Progenitor cell of endocrine pancreas (in vitro differentiated cells): ENCODE measurements at places on chromosomes 3 and 15. TPM values are rescaled to one million over a fixed set of nuclear protein-coding genes. Genes with fewer than 3 reads are reported as not detected.
A peak's percentile ranks its signal among the peaks of the same experiment; 100 is the strongest.

The ZCWPW2 gene
- 0.81 TPM in 1 of 2 replicates, not detected in the other for total RNA-seq

The SKOR1 gene
- total RNA-seq = 0.60 and 0.75 TPM in 2 replicates

GRCh38 chr15:37783290-37783689 is 151.2 kb upstream of the TMCO5A start:
- peaks cover 4% of the 10 kb centered on the region for H3K27me3 ChIP-seq
- H3K4me3 ChIP-seq = no peak overlapping the region
- H3K27ac ChIP-seq = no peak overlapping the region
- H3K36me3 ChIP-seq = no peaks in the 10 kb centered on the region

DNA sequence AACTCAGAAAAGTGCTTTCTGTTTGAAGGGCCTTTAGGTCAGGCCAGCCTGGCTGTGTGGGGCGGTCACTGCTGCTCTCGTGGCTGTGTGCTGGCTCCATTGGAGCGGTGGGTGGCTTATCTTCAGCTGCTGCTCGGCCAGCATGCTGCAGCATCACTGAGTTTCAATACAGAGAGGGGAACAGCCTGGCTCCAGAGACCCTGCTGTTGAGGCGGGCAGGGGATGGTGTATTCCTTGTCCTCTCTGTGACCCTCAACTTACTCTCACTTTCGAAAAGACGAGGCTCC is 248.5 kb upstream of the ONECUT1 start:
- peaks cover 35% of the 10 kb centered on the region for H3K4me1 ChIP-seq
- no peak for DNase-seq
- no peak overlapping the region for H3K27ac ChIP-seq
- no peak overlapping the region for H3K4me3 ChIP-seq
- peaks cover 2% of the 10 kb centered on the region for H3K36me3 ChIP-seq

The GRIP2 gene
- total RNA-seq = 11.2 and 11.6 TPM in 2 replicates

GRCh38 chr15:41695750-41696436 is 35.7 kb downstream of the MGA start:
- H3K4me1 ChIP-seq = peaks cover 6% of the 10 kb centered on the region
- no peak overlapping the region for H3K27ac ChIP-seq
- H3K36me3 ChIP-seq = peaks cover 12% of the 10 kb centered on the region
- DNase-seq = no peak

DNA sequence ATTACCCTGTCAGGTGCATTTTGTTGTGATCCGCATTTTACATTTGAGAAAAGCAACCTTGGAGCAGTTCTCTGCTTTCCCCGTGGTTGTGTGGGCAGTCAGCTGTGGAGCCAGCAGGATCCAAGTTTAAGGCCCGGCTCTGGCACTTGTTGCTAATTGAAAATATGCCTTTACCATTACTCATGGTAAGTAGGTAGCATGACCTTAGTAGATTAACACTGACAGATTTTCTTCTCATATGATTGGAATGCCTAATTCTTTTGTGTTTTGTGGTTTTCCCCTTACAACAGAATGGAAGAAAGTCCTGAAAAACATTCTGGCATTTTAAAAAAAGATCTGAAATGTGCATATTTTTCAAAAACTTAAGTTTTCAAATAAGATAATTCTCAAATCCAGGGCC is 246.5 kb upstream of the LRRN1 start:
- no peak overlapping the region for H3K4me3 ChIP-seq
- no peaks in the 10 kb centered on the region for H3K4me1 ChIP-seq
- H3K36me3 ChIP-seq = no peaks in the 10 kb centered on the region
- no peaks in the 10 kb centered on the region for H3K27me3 ChIP-seq
- H3K27ac ChIP-seq = no peak overlapping the region
- no peak for DNase-seq

The UBP1 gene
- total RNA-seq = 78.1 and 86.7 TPM in 2 replicates

DNA sequence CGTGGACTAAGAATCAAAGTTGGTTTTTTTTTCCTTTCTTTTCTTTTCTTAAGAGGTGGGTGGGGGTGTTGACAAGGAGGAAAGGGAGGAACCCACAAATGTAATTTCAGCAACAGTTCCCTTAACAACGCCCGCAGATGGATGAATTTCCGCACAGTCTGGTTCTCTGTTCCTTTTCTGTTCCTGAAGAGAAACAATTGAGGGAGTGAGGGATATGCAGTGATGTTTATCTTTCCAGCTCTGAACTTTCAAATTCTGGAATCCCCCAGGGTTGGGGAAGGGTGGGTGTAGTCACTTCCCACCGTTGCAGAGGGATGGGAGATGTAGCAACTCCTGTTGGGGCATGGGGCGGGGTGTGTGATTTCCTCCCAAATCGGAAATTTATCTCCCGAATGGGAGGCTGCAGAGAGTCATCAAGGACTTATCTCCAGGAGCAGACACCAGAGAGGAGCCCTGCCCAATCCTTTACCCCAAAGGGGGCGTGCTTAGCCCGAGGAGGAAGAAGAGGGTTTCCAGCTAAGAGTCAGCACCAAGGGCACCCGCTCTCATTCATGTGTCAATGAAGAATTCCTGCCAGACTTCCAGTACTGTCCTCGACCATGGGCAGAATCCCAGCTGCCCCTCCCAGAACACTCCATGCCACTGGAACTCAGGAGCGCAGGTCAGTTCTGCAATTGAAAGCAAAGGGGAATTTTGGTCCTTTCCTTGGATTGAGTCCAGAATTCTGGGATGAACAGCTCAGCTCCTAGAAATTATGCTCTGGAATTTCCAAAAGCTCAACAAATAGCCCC is 35.0 kb upstream of the CFAP161 start:
- H3K4me3 ChIP-seq = no peak overlapping the region
- DNase-seq = no peak
- H3K27me3 ChIP-seq = peaks cover 39% of the 10 kb centered on the region
- H3K36me3 ChIP-seq = no peaks in the 10 kb centered on the region

GRCh38 chr15:27670486-27671209 is 428.5 kb downstream of the OCA2 start:
- H3K4me3 ChIP-seq = no peak overlapping the region
- H3K27ac ChIP-seq = peak overlapping the region; percentile 71
- no peak for DNase-seq
- peaks cover 3% of the 10 kb centered on the region for H3K27me3 ChIP-seq

DNA sequence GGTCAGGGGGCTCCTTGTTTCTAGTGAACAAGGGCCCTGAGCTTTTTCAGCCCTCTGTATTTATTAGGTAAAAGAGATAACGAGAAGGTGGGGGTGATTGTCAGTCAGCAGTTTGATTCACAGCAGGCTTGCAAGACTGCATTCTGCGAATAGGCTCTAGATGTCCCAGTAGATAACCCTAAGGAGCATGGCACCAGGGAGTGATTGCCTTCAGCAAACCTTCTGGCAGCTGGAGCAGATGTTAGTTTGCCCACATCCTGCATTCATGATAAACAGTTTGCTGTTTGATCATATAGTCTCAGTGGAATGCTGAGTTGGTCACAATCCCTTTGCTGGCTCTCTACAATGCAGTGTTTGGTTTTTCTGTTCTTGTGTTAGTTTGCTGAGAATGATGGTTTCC is 161.3 kb upstream of the GADL1 start:
- peaks cover 2% of the 10 kb centered on the region for H3K36me3 ChIP-seq
- no peak for DNase-seq
- no peak overlapping the region for H3K4me3 ChIP-seq
- H3K27me3 ChIP-seq = no peaks in the 10 kb centered on the region

DNA sequence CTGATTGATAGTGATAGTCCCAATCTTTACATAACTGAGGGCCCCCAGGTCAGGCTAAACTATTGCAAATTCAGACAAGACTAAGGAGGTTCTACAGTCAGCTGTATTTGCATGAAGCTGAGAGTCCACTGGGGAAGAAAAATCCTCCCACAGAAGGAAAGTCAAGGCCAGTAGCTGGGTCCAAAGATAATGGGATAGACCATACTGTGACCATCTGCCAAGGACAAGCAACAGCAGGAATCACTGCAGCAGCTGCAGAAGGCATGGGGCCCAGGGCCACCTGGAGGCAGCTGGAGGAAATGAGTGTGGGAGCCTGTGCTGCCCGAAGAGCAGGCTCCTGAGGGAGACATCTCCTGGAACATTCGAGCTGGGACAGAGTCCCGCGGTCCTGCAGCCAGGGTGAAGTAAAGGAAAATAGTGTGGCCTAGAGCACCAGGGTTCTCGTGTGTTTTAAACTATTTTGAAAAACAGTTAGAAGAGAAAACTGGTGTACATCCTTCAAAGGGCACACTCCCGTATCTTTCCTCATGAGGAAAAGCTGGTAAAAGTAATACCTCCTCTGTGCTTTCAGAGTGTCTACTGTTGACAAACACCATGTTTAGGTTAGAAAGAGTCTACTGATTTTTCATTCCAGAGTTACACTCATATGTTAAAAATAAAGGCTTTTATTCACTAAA is 13.2 kb upstream of the TMEM212 start:
- DNase-seq = peak; percentile 36
- peaks cover 34% of the 10 kb centered on the region for H3K4me1 ChIP-seq
- H3K27me3 ChIP-seq = no peaks in the 10 kb centered on the region
- no peak overlapping the region for H3K4me3 ChIP-seq

GRCh38 chr3:66723231-66723630 is 222.4 kb upstream of the LRIG1 start:
- no peak overlapping the region for H3K4me3 ChIP-seq
- peaks cover 3% of the 10 kb centered on the region for H3K27me3 ChIP-seq
- no peaks in the 10 kb centered on the region for H3K36me3 ChIP-seq
- H3K4me1 ChIP-seq = peaks cover 1% of the 10 kb centered on the region

The AMOTL2 gene
- 93.2 and 94.4 TPM in 2 replicates for total RNA-seq

- H3K27ac ChIP-seq = peak overlapping the region; percentile 10
- H3K4me1 ChIP-seq = peaks cover 6% of the 10 kb centered on the region
- no peak for DNase-seq
- H3K4me3 ChIP-seq = no peak overlapping the region
- no peaks in the 10 kb centered on the region for H3K27me3 ChIP-seq
- H3K36me3 ChIP-seq = peaks cover 48% of the 10 kb centered on the region
These were observed 46.1 kb downstream of the PIAS1 start for GRCh38 chr15:68100194-68100593.

DNA sequence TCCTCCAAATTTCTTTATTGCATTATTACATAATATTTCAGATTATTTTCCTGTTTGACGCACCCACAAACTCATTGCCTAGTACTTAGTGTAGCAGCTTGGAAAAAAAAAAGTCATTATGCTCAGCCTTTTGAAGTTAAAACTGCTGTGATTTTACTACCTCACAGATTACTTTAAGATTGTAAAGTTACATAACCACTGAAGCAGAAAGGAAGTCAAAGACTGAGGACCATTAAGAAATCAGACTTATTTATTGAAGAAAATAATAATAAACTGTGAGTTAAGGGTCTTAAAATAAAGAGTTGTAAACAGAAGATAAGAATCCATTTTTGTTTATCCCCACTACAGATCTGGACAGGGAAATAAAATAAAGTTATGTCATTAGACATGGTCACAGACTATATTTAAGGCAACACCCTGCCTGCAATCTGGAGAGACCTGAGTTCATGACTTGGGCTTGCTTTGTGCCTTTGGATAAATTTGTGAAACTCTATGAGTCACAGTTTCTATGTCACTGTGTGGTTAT is 212.1 kb upstream of the ROBO2 start:
- H3K27ac ChIP-seq = no peak overlapping the region
- DNase-seq = no peak
- H3K27me3 ChIP-seq = peaks cover 17% of the 10 kb centered on the region
- H3K4me1 ChIP-seq = peaks cover 14% of the 10 kb centered on the region
- no peak overlapping the region for H3K4me3 ChIP-seq

DNA sequence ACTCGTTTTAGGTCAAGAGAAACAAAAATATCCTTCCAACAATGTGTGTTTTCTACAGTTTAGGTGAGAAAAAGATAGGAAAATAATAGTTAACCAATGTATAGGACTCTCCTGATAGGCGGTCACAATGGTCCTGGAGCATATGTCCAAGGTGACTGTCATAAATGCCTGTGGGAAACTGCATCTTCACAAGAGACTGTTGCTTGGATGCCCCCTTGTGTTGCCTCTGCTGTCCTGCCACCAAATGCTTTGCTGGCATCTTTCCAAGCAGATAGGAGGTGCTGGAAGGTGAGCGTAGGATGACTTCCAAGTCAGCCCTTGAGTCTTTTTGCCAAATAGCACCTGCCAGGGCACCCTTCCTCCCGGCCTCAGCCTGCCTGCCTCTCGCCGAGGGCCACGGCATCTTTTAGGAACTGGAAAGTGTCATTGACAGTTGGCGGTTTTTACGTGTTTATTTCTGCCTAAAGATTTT is 24.1 kb upstream of the SACM1L start:
- H3K27ac ChIP-seq = no peak overlapping the region
- H3K4me1 ChIP-seq = no peaks in the 10 kb centered on the region
- H3K27me3 ChIP-seq = no peaks in the 10 kb centered on the region
- H3K4me3 ChIP-seq = no peak overlapping the region
- peaks cover 7% of the 10 kb centered on the region for H3K36me3 ChIP-seq

DNA sequence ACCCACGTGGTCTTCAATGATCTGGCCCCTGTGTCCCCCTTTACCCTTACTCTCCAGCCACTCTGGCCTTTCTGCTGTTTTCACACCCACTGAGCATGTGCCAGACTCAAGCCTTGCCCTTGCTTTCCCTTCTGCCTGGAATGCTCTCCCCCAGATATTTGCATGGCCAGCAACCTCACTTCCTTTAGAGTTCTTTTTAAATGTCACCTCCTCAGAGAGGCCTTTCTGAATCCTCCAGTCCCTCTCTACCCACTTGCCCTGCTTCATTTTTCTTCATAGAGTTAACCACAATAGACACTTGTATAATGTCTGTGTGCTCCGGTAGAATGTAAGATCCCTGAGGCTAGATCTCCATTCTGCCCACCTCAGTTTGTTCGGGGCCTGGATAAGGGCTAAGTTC is 39.4 kb upstream of the TIPARP start:
- H3K4me1 ChIP-seq = peaks cover 5% of the 10 kb centered on the region
- no peaks in the 10 kb centered on the region for H3K27me3 ChIP-seq
- H3K36me3 ChIP-seq = no peaks in the 10 kb centered on the region
- no peak for DNase-seq
- H3K27ac ChIP-seq = no peak overlapping the region
- H3K4me3 ChIP-seq = no peak overlapping the region

The SCG5 gene
- 18.2 and 19.4 TPM in 2 replicates for total RNA-seq

The CYP8B1 gene
- total RNA-seq = not detected in 2 replicates

GRCh38 chr15:43186003-43186353 is 775 bp downstream of the CCNDBP1 start:
- peaks cover 6% of the 10 kb centered on the region for H3K4me1 ChIP-seq
- peaks cover 4% of the 10 kb centered on the region for H3K36me3 ChIP-seq
- no peak for DNase-seq
- H3K4me3 ChIP-seq = peak overlapping the region; percentile 84

DNA sequence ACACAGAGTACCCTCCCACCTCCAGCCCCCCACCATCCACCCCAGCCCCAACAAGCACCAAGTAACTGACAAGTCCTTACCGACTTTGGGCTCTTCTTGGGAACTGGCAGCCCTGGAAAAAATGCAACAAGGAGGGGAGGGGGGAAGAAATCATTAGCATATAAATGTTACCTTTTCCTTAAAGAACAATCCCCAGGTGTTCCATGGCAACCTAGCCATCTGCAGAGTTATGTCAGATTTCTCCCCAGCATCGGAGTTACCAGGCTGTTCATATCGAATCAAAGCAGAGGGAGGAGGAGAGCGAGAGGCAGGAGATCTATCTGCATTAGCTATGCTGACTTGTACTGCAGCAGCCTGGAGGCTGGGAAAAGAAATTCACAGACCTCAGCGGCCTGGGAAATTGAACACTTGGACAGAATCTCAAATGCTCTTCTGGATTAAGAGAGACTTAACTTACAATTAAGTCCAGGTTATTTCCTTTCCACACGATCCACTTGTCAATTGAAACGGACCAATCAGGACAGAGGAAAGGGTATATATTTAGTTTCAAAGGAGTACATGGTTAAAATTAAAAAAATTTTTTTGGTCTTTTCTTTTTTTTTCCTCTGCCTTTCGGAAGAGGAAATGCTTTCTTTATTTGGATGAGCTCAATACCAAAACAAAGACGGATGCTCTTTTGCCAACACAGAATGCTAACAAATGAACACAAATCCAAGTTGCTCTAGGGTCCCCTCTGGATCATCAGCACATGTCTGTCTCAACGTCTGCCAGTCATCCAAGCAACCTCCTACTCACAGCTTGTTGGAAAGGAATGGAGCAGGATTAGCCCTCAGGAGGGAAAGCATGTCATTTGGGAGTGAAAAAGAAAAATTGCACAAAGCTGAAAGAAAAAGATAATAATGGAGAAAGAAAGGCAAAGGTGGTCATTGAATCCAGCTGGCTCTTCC is 637.1 kb downstream of the MAGI1 start:
- H3K36me3 ChIP-seq = no peaks in the 10 kb centered on the region
- H3K27me3 ChIP-seq = no peaks in the 10 kb centered on the region
